ENCODE measurements at places on chromosomes 6 and 20. TPM values are rescaled to one million over a fixed set of nuclear protein-coding genes. Genes with fewer than 3 reads are reported as not detected.

The MYT1 gene
- total RNA-seq: not detected

The FABP7 gene
- total RNA-seq: not detected

The R3HDML gene
- not detected for total RNA-seq

The ASF1A gene
- 20.1 TPM for total RNA-seq

The PXDC1 gene
- total RNA-seq: 66.2 TPM

The HLA-DQA1 gene
- not detected for total RNA-seq

The SAMD10 gene
- 0.87 TPM for total RNA-seq

The BRPF3 gene
- total RNA-seq: 20.9 TPM

The KIF13A gene
- total RNA-seq: 78.9 TPM

The CST9 gene
- total RNA-seq: not detected

The IL17F gene
- not detected for total RNA-seq

The ZBP1 gene
- not detected for total RNA-seq

The KCNK15 gene
- total RNA-seq: 1.6 TPM

The FIG4 gene
- 39.5 TPM for total RNA-seq

The OR2J3 gene
- not detected for total RNA-seq

The PRL gene
- total RNA-seq: not detected

The PLCB1 gene
- 15.2 TPM for total RNA-seq

The PARD6B gene
- 3.5 TPM for total RNA-seq

The FERMT1 gene
- total RNA-seq: 5.2 TPM

The IMPG1 gene
- total RNA-seq: 0.37 TPM

The NKX2-4 gene
- not detected for total RNA-seq

The CRISP3 gene
- not detected for total RNA-seq

The BEND3 gene
- 2.2 TPM for total RNA-seq
